ENCODE measurements at places on chromosomes 4 and X.
A peak's percentile ranks its signal among the peaks of the same experiment; 100 is the strongest.

GRCh38 chr4:40212674-40213527 is 16.1 kb downstream of the RHOH start:
- DNase-seq = no peak

DNA sequence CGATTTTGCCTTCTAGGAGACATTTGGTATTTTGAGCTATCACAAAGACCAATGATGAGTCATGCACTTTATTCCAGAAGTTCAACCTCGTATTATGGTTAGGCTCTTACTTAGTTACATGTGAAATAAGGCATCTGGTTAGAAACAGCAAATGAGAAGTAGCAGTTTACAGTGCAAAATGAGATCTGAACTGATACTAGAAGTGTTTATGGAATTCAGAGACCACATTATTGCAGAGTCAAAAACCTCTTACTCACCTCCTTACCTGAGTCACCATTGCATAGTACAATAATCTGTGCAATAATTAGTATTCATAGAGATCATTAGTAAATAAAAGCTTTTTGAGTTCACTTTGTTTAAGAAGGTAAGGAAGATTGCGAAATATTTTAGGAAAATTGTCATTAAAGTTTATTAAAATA is 38.7 kb downstream of the SEC24B start:
- DNase-seq = peak; percentile 3

GRCh38 chrX:141897690-141898089 is 6.0 kb upstream of the MAGEC1 start:
- no peak for DNase-seq

DNA sequence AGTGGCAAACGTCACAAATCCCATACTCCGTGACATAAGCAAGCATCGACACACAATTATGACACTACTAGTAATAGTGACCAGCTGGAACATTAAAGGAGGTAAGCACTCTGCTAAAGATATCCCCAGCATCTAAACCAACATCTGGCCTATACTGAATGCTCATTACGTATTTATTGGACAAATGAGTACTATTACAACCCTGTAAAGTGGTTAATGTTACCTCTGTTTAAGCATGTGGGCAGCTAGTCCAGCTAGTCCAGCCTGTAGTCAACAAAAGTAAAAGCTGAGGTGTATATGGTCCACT is 419 bp upstream of the RPGR start:
- DNase-seq = no peak

DNA sequence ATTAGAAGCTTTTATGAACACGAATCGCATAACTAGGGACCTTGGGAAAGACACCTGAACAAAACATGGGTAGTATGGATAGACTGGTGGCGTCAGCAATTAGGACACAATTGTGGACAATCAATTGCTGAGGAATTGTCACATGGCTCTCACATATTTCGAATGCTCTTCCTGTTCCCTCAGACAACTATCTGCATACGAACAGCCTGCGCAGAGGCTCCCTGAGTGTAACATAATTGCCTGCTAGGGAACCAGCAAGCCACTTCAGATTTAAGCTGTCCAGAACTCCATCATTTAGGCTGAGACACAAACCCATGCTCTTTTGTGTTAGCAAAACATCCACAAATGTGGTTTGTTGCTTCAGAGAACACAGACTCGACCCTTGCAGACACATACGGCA is 160.8 kb downstream of the MGST2 start:
- DNase-seq = no peak

DNA sequence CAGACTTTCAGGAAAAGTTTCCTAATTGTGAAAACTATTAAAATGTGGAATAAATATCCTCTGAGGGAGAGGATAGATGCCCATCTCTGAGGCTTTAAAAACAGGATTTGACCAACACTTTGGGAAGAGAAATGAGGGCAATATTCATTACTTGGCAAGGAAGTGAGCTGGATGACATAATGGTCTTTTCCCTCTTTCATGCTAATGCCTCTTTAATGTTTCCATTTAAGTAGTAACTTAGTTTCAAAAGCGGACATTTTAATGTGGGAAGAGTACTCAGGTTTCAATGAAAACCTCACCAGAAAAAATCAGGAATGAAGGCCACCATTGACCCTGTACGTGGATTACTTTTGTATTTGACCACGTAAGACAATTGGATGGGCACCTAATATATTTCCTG is 503.3 kb downstream of the ANKRD50 start:
- peak; percentile 49 for DNase-seq

- DNase-seq = no peak
These were observed 223.4 kb downstream of the BCOR start for GRCh38 chrX:39874202-39874816.

DNA sequence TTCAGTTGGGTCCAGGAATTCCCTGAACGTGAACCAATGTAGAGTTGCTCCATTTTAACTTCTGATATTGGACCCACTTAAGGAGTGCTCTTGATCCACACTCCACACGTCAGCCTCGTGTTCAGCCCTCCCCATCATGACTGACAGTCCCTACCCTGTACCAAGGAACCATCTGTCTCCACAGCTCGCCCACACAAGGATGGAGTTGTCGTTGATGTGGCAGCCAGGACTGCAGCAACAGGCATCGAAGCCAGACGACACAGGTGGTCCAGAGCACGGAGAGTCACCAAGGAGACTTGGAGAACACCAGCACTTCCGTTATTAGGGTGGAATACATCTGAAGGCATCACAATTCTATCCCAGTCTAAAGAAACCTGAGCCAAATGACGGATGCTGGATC is 472.1 kb upstream of the NR3C2 start:
- DNase-seq = no peak

- DNase-seq = no peak
These were observed 38.7 kb upstream of the PDK3 start for GRCh38 chrX:24426340-24426913.

- DNase-seq = no peak
These were observed 233.9 kb upstream of the MAB21L2 start for GRCh38 chr4:150348079-150348478.

GRCh38 chrX:119398974-119399771 is at the start of gene SLC25A43:
Gene SLC25A43 (plus strand): TSS chrX:119399336. CDS start chrX:119399404, 68 bp downstream.
- DNase-seq = no peak

- no peak for DNase-seq
These were observed 9.3 kb upstream of the CPE start for GRCh38 chr4:165369522-165369921.

- DNase-seq = no peak
These were observed 63.8 kb upstream of the MTM1 start for GRCh38 chrX:150504397-150505182.

- peak; percentile 65 for DNase-seq
These were observed at the start of gene ENPP6 for GRCh38 chr4:184217634-184218033. Gene ENPP6 (minus strand): TSS chr4:184217873. CDS start chr4:184217819, 54 bp downstream.

DNA sequence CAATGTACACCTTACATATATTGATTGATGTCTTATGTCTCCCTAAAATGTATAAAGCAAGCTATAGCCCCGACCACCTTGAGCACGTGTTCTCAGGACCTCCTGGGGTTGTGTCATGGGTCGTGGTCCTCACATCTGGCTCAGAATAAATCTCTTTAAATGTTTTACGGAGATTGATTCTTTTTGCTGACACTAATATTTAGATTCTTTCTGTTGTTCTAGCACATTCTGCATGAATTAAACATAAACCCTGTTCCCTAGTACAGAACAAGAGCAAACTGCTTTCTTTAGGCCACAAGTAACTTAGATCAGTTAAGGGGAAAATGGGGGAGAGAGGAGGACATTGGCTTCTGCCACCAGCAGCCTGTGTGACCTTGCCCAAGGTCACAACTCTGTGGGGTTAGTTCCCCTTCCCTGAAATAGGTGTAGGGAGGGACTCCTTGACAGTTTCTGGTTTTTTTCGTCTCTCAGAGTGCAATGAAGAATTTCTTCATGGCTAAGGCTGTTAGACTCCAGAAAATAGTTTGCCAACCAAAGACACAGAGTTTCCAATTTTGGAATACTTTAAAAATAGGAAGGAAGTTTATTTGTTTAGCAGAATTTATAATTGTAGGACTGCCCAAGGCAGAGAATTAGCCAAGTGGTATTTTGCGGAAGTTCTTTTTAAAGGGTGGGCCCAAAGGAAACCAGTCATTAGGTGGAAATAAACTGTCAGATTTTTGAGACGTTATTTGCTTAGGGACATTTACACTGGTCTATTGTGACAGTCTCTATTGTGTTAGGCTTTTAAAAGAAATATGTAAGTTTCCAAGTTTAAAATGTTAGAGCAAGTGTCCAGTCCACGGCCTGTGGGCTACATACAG is 29.4 kb downstream of the PTTG2 start:
- no peak for DNase-seq

DNA sequence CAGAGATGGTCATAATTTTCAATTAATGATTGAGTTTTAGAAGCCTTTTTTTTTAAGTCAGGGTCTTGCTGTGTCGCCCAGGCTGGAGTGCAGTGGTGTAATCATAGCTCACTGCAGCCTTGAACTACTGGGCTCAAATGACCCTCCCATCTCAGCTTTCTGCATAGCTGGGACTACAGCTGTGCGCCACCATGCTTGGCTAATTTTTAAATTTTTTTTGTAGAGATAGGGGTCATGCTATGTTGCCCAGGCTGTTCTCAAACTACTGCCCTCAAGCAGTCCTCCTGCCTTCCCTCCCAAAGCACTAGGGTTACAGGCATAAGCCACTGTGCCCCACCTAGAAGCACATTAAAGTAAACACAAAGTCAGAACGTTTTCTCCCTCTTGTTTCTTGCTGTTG is 51.7 kb downstream of the HTT-AS start:
- no peak for DNase-seq

- no peak for DNase-seq
These were observed 17.3 kb upstream of the F11 start for GRCh38 chr4:186248643-186249042.

DNA sequence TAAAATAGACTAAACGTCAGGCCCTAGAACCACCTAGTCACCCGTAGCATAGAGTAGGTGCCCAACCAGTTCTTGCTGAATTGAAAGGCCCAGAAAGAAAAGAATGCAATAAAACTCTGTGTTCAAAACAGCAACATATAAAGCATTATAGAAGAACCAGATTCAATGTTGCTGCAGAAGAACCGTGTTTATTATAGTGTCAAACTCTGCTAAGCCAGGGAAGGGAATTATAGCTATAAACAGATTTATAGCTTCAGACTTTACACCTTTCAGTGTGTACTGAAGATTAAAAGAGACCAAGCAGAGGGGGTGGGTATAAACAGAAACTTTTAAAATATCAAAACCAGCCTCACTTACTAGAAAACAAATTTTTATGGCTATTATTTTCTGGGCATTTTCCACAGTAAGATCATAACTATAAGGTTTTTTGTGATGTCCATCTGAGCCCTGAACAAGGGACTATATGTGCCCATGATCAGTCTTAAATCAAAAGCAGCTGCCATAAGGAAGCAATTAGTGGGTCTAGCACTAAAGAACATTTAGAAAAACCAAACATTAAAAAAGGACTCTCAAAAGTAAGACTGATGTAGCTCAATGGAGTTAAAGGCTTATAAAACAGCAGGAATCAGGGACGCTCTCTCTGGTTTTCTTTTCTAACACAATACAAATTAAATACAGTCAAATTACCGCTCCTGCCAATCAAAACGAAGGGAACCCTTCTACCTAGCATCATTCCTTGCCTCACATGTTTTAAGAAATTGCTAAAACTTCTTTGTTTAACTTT is 219.7 kb upstream of the ETNPPL start:
- DNase-seq = no peak

- DNase-seq = no peak
These were observed 171.5 kb downstream of the PCDH18 start for GRCh38 chr4:137360761-137361160.

DNA sequence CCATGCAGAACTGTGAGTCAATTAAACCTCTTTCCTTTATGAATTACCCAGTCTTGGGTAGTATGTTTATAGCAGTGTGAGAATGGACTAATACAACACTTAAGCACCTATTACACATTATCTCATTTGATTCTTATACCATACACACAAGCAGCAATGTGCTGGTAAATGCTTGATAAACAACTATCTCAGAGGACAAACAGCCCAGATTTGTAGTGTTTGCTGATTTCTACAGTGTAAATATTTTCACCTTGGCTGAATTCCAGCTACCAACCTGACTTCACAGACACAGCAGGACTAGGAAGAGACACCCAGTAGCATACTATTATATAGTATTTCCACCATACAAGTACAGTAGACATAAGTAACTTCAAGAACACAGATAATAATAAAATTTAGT is 406.5 kb upstream of the CNKSR2 start:
- DNase-seq = no peak

GRCh38 chr4:25901030-25901430 is 13.0 kb upstream of the SMIM20 start:
- DNase-seq = no peak

GRCh38 chr4:17595471-17596005 is 18.5 kb downstream of the LAP3 start:
- DNase-seq = no peak

GRCh38 chr4:173469622-173470021 is 60.4 kb downstream of the HAND2 start:
- no peak for DNase-seq

- DNase-seq = no peak
These were observed 269.9 kb downstream of the CBLL2 start for GRCh38 chrX:22542641-22543040.

- peak; percentile 29 for DNase-seq
These were observed 213.3 kb upstream of the MAB21L2 start for GRCh38 chr4:150368667-150369066.

- DNase-seq = no peak
These were observed 43.3 kb downstream of the RPS3A start for GRCh38 chr4:151142758-151143157.

DNA sequence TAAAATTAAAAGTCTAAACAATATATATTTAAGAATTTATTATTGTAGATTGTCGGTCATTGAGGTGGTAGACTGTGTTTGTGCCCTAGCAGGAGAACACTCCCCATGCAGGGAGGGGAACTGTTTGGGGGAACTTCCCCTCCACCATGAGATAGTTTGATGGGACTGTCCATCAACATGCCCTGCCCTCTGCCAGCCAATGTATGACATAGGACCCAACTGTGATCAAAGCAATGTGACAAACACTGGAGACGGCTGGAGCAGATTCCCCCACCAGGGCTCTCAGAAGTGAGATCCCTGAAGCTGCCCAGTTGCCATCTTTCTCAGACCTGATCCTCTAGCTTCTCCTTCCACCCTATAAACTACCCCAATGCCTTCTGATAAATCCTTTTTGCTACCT is 44.9 kb downstream of the SH3KBP1 start:
- no peak for DNase-seq

GRCh38 chrX:8987672-8988250 is 46.2 kb downstream of the FAM9B start:
- no peak for DNase-seq

GRCh38 chr4:108702960-108703359 is 52.6 kb downstream of the OSTC start:
- DNase-seq = no peak

DNA sequence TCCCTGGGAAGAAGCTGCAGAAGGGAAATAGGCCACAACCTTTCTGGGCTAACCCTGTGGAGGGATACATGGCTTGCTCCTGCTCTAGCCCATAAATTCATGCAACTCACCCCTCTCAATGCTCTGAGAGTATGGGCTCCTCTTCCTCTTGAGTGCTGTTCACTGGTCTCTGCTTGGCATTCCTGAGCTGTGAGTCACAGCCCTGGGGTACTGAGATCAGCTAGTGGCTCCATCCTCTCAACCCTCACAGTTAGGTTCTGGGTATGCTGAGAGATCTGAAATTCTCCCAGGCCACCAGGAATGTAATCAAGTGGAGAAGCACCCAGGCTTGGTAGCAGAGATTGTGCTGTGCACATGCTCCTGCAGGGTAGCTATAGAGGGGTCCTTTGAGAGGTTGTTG is 60.6 kb upstream of the SPANXN2 start:
- DNase-seq = no peak

- DNase-seq = no peak
These were observed 1396.5 kb upstream of the AGA start for GRCh38 chr4:178838776-178839175.

GRCh38 chr4:177479063-177479462 is 36.8 kb upstream of the AGA start:
- no peak for DNase-seq

All from muscle of back (tissue), 13 donors.